ENCODE measurements at places on chromosomes 12 and 14.
A peak's percentile ranks its signal among the peaks of the same experiment; 100 is the strongest.

DNA sequence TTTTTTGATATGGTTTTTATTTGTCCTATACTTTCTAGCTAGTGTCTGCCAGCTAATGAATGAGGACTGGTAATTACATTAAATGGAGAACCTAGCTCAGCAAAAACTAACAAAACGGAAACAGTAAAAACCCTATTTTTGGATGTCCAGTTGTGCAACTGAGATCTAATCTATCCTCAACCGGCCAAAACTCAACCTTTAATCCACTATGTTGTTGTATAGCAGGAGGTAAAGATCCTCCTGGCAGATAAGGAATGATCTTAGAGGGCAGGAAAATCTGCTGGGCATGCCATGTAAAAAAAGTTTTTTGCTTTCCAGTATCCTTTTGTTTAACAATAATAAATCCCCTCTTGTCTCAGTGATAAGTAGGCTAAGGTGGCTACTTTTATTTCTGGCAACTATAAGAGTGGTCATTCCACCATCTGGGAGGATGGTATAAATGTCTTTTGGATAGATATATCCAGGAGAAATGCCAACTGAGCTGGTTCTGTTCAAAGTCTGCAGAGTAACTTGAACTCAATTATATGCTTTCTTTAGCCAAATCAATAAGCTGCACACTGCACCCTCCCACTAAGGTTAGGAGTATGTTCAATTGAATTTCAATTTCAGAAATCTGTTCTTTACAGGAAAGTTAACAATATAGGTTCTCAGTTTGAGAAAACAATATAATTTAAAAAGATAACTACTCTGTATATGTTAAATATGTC is 40.1 kb downstream of the WASHC3 start:
- no peak for DNase-seq

GRCh38 chr12:105214148-105214547 is 21.8 kb downstream of the APPL2 start:
- DNase-seq: no peak

GRCh38 chr12:92369056-92369455 is 223.4 kb upstream of the BTG1 start:
- no peak for DNase-seq

DNA sequence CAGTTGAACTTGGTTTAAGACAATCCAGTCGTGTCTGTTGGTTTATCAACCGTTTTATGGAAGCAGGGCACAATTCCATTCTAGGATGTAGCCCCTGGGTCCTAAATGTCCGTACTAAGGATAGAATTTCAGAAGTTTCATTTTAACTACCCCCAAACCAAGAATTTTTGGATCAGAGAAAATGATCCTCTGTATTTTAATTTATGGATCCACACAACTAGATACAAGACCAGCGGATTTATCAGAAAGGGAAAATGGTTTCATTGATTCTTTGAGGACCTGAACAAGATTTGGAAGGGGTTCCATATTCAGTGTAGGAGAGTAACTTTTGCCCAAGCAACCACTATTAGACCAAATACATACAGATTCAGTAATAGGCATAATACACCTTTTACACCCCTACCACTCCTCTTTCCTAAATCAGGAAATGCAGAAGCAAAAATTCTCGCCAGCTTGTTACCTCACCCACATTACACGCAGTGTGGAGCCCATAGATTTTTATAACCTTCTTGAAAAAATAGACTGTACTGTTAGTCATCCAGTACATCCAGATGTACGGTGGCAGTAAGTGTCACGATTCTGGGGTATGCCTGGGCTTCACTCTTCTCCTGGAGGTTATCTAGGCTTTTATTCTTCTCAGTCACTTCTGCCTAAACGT is 1.4 kb upstream of the FBXL14 start:
- no peak for DNase-seq

GRCh38 chr12:16118586-16118985 is 158.9 kb downstream of the SLC15A5 start:
- DNase-seq: no peak

- DNase-seq: no peak
These were observed 13.9 kb downstream of the FBXL14 start for GRCh38 chr12:1580526-1580925.

DNA sequence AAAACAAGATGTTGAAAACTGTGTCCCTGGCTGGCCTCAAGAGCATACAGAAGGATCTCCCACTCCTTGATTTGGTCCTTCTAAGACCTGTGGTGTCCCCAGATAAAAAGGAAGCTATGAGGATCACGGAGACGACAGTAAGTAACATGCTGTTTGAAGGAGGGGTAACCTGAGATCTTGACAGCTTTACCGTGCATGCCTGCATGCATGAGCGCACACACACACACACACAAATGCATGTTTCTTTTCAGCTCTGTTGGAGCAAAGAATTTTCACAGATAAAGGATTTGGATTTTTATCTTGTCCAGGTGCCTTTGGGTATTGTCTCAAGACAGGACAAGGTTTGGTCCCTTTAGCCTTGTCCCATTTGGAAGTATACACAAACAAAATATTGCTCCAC is 411.6 kb upstream of the CCDC196 start:
- no peak for DNase-seq

DNA sequence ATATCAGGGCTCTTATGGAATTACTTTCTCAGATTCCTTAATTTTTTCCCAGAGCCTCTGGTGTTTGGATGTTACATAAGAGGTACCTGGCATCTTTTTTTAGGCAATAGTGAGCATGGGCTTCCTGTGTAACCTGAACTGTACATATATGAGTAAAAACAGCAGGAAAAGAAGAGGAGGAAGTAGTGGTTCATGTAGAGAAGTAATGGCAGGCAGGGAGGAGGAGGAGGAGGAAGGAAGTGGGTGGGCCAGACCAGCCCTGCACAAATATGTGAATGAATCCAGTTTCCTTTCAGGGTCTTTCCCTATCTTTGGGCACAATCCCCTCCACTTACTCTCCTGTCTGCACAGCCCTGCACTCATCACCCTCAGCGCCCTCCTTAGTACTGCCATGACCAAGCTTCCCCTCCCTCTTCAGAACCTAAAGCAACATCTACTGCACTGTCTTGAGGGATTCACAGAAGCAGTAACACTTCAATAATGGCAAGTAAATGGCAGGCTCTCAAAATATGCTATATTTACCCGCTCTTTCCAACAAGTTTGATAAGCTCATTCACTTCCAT is 40.9 kb upstream of the GSG1 start:
- DNase-seq: no peak

DNA sequence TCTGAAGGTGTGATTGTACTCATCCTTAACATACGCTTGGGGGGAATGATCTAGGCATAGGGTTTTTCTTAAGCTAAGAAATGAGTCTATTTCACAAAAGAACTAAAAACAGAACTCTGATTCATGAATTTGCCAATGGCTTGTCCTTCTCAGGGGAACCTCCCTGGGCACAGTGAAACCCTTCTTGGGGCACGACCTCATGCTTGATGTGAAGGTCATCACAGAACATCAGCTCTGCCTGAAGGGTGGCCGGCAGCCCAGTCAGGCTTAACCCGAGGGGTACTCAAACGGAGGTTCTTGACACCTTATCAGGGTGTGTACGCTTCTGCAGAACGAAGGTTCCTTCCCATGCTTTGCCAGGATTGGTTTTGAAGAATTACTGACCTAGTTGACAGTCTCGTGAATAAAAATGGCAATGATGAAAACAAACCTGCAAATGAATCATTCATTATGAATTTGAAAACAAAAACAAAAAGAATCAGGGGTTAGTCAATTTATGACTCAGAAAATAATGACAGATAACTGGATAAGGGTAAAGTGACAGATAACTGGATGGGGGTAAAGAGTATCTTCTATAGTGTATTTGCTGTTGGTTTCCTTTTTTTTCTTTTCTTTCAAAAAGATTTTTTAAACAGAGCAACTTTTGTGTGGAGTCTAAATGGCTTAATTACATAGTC is 86.4 kb downstream of the GALNT8 start:
- DNase-seq: no peak

DNA sequence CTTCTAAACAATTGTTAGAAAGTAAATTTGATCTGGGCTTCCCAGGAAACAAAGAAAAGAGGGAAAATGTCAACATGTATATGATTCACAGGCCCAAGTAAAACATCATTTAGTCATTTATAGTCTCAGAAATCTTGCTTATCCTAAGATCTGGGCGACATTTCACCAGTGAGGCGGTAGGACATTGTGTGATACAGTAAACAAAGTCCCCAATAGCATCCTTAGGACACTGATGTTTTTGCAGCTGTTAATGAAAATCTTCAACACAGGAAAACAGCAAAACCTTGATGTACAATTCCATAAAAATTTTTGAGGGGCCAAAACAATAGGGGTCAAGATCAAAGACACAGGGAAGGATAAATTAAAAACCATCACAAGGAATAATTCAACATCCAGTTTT is 20.2 kb downstream of the LMO3 start:
- DNase-seq: no peak

DNA sequence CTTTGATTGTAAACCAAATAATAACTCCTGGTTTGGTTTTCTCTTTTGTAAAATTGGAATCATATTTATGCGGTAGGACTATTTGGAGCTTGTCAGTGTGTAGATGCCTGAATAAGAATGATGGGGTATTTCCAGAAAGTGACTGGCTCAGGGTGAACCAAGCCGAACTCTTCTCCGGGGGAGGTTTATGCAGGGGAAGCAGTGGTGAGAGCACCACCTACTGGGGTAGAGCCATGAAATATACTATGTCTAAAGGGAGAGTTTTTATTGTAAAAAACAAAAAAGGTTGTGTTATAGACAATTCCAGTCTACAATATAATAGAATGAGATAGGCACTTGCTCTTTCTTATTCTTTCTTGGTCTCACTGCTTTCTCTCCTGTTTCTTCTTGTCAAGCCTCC is 222.9 kb upstream of the SLC16A7 start:
- DNase-seq: no peak

GRCh38 chr14:85865701-85866100 is 335.8 kb downstream of the FLRT2 start:
- no peak for DNase-seq

GRCh38 chr12:49950273-49951251 is at the start of gene AQP2:
AQP2 (plus strand) TSS chr12:49950737; CDS start chr12:49950831, 94 bp downstream.
- DNase-seq: no peak

- DNase-seq: no peak
These were observed 5.9 kb downstream of the KRT86 start for GRCh38 chr12:52280319-52280795.

- no peak for DNase-seq
These were observed 1.3 kb downstream of the MOK start for GRCh38 chr14:102303664-102304063.

DNA sequence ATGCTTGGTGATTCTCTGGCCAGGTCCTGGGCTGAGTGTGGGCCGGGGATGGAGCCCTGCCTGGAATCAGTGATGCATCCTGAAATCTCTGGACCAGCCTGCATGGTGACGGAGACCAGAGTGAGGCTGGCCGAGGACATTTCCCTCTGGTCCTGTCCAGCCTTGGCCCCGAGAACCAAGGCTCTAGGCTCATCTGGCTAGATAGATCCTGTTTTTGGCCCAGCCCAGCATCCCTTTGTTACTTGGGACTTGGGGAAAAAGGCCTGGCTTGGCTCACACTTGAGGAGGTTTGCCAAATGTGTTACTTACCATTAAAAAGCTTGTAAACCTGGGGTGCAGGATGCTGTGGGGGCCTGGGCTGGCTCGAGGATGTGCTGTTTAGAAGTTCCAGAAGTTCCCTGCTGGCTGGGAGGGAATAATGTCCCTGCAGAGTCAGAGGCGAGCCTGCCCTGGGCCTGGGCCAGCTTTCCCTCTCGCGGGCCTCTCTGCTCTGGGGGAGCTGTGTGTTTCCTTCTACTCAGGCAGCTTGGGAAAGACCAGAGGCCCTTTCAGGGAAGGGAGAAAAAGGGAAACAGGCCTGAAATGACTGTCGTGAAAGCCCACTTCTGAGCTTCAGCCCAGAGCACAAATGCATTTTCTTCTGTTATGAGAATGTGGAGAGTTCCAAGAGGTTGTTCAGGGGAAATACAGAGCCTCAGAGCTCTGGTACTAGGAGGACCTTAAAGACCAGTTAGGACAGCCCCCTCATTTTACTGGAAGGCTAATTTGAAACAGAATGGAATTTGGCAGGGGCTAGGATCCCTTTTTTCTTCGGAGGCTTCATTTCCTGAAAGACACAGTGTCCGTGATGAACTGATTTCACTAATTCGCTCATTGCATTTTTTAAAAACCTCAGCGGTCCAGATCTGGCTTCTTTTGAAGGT is 47.2 kb upstream of the CTDSP2 start:
- peak; percentile 82 for DNase-seq

GRCh38 chr14:101463566-101464171 is 97.6 kb upstream of the DIO3 start:
- no peak for DNase-seq

DNA sequence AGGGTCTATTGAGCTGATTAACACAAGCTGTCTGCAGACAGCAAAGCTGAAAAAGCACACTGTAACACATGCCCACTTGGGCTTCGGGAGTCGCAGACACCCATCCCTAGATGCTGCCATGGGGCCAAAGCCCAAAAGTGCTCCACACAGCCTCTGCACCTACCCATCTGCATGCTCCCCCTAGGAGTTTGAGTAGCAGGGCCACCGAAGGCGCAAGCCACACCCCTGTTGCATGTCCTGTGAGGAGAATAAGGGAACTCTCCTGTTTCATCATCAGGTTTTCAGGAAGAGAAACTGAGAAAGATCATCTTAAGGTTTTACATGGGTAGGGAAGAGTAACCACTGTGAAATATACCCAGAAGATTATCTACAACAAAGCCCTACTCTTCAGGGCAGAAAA is 5.6 kb upstream of the ST8SIA1 start:
- DNase-seq: no peak

DNA sequence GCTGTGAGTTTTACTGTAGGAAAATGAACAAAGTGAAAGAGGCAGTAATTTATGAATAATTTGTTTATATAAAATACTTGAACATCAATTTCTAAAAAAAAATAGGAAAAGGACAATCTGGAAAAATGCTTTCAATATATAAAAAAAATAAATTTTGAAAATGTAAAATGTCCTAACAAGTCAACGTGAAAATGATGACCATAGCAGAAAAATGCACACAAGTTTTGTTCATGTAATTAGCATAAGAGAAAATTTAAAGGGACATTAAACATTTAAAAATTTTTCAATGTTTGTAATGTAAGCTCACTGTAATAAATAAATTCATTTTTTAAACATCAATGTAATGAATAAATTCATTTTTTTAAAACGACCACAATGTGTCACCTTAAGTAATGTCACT is 214.8 kb upstream of the ATXN7L3B start:
- DNase-seq: no peak

DNA sequence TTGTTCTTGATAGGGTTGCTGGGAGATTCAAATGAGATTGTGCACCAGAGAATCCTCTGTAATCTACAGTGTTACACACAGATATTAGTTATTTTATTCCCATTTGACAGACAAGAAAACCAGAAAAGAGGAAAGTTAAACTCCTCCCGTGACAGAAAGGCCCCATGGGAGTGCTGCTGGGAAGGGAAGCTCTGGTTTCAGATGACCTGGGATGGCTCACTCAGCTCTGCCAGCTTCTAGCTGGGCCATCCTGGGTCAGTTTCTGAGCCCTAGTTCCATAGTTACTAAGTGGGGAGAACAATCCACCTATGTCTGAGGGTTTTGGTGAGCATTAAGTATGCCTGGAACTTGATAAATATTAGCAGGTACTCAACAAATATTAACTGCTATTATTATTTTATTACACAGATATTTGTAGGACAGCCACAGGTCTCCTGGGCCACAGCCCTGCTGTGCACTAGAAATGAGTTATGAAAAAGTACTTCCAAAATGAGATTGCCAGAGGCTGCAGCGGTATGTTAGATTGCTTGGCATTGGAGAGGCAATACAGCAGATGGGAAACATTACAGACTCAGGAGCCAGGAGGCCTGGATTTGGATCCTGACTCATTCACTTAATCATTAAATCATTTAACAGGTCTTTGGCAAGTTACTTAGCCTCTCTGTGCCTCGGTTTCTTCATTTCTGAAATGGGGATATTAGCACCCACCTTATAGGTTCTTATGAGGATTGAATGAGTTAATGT is 47.1 kb upstream of the STON2 start:
- no peak for DNase-seq

- DNase-seq: no peak
These were observed 60.9 kb upstream of the FUT8 start for GRCh38 chr14:65351493-65352194.
